ENCODE measurements at places on chromosomes 13 and 19.
A peak's percentile ranks its signal among the peaks of the same experiment; 100 is the strongest.

GRCh38 chr19:39817888-39818561, 15.9 kb downstream of the DYRK1B start:
- DNase-seq, result no peak

DNA sequence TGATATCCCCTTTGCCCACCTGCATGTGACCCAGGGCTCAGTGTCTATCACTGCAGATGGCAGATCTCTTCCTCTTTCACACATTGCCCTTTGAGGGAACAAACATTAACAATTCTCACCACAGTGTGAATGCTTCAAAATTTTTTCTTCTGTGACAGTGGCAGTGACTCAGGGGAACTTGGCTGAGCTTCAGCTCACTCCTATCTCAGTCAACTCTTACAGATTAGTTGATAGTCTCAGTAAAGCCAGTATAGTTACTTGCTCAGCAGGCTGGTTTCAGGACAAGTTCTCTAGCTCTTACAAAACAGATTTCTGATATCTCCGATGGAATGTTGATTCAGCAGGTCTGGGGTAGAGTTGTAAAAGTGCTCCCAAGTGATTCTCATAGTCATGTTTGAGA, 166.9 kb downstream of the DLEU7 start:
- DNase-seq, result no peak

- no peak for DNase-seq
Measured at GRCh38 chr19:32748497-32748896, 28.9 kb downstream of the TDRD12 start.

GRCh38 chr13:42028113-42028799, 20.2 kb upstream of the DGKH start:
- DNase-seq, result peak; percentile 65

- no peak for DNase-seq
Measured at GRCh38 chr19:33780746-33781145, 15.9 kb upstream of the KCTD15 start.

GRCh38 chr19:2070436-2070827, 19.4 kb upstream of the MKNK2 start:
- DNase-seq, result no peak

GRCh38 chr13:102440259-102440936, 38.5 kb upstream of the FGF14 start:
- DNase-seq, result peak; percentile 4

DNA sequence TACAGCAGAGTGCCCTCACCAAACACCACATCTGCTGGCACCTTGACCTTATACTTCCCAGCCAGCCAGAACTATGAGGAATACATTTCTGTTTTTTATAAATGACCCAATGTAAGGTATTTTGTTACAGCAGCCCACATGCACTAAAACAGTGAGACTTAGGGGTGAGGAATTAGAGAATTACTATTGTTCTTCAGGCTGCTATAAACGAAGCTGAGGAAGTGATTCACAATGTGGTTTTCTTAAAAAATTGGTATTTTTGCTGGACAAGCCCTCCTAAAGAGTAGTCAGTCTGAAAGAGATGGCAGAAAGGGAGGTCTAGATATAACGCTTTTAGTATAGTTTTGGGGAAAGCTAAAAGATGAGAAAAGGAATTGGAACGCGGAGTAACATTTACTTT, 101.0 kb downstream of the SLITRK6 start:
- no peak for DNase-seq

DNA sequence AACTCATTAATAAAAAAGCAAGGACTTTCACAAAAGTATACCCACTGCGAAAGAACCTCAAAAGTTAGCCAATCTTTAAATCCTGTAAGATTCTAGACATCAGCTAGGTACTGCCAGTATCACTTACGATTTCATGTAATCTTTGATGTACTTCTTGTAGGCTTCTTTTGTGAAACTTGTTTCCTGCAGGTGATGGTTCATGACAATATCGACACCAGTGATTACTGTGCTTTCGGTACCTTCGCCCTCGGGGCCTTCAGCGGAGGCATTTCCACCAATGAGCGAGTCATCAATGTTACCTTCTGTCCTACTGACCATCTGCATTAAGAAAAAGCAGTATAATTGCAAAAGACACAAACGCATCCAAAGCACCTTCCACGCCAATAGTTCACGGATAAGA, 1.1 kb downstream of the TPT1 start:
- no peak for DNase-seq

DNA sequence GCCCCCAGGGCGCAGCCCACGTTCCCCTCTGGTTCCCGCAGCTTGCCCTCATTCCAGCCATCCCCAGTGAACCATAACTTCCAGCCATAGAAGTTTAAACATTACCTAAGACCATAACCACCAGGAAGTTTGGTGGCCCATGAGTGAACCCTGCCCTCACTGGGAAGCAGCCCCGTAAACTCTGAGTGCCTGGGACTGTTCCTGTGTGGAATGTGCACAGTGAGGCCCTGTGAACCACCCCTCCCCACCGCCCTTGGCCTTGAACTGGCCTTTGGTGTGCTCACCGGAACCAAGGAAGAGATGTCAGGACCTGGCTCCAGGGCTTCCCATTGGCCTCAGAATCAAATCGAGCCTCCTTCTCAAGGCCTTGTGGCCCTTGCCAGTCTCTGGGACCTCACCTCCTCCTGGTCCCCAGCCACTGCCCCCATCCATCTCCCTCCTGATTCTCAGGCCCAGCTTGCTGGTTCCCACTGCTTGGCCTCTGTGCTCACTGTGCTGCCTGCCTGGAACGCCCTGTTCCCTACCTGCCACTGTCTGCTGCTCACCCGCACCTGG, 46.5 kb downstream of the DNM2 start:
- peak; percentile 91 for DNase-seq

DNA sequence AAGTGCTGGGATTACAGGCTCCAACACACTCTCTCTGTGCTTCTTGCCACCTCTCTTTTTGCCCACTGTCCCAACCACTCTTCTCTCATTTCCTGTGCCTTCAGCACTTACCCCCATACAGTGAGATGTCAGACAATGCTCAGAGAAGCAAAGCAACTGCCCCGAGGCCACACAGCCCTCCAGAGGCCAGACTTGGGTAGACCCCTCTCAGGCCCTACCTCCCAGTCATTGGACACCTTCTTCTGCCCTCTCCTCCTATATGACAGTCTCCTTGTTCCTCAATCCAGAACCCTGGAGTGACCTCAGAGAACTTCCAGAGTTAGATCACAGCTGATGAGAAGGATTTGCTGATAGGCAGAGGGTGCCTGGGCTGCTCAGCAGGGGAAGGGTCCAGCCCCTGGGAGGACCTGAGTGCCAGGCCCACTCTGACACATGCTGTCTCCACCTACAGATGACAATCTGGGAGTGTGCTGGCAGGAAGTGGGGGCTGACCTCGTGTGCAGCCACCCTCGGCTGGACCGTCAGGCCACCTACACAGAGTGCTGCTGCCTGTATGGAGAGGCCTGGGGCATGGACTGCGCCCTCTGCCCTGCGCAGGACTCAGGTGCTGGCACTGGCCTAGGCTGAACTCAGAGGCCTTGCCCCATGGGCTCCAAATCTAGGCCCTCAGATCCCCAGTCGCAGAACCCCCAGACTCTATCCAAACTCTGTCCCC, 24.4 kb downstream of the LTBP4 start:
- DNase-seq, result no peak

- no peak for DNase-seq
Measured at GRCh38 chr19:2625434-2625833, 77.1 kb downstream of the GNG7 start.

GRCh38 chr13:35378939-35379338, 97.5 kb downstream of the MAB21L1 start:
- no peak for DNase-seq

GRCh38 chr13:77868717-77869116, 49.9 kb downstream of the EDNRB start:
- DNase-seq, result no peak

GRCh38 chr13:60756306-60756705, 359.3 kb downstream of the TDRD3 start:
- no peak for DNase-seq

GRCh38 chr13:107217251-107217650, 649.3 kb upstream of the ARGLU1 start:
- no peak for DNase-seq

- no peak for DNase-seq
Measured at GRCh38 chr19:53657778-53658177, 26.0 kb downstream of the DPRX start.

- no peak for DNase-seq
Measured at GRCh38 chr19:29667387-29667783, 2.1 kb downstream of the PLEKHF1 start.

DNA sequence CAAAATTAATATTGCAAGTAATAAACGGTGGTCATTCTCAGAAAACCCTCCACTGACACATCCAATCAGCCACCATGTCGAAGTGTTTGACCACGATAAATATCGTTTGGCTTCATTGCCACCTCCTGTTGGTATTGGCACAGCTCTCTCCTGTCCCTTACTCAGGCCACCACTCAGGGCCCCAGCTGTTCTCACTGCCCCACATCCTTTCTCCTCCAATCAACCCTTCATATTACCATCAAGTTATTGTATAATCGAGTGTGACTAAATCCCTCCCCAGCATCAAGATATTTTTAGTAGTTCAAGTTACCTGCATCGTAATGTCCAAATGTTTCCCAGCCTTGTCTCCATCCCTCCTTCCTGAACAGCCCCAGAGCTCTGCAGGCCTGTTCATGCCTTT, 50.4 kb downstream of the SACS start:
- DNase-seq, result no peak

DNA sequence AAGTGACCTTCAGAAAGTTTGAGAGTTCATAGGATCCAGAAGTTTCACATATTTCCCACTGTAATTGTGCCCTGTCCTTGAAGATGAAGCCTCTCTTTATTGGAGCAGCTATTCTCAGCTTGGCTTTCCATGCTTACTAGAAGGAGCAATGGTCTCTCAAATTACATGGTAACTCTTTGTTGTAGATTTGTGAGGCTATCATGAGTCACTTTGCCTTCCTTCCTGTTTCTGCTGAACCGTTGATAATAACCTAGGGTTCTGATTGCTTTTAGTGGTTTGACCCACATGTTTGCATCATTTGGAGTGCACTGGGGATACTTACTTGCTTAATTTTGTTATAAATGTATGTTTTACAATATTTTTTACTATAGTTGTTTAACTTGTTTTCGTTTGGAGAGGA, 772.9 kb upstream of the SLITRK6 start:
- DNase-seq, result no peak
